ENCODE measurements at places on chromosomes 5 and 9.

- no peak for DNase-seq
Observed at GRCh38 chr9:35906923-35907699, 1.1 kb downstream of the HRCT1 start.

GRCh38 chr5:148830211-148830610 lies 3.8 kb downstream of the ADRB2 start:
- no peak for DNase-seq

DNA sequence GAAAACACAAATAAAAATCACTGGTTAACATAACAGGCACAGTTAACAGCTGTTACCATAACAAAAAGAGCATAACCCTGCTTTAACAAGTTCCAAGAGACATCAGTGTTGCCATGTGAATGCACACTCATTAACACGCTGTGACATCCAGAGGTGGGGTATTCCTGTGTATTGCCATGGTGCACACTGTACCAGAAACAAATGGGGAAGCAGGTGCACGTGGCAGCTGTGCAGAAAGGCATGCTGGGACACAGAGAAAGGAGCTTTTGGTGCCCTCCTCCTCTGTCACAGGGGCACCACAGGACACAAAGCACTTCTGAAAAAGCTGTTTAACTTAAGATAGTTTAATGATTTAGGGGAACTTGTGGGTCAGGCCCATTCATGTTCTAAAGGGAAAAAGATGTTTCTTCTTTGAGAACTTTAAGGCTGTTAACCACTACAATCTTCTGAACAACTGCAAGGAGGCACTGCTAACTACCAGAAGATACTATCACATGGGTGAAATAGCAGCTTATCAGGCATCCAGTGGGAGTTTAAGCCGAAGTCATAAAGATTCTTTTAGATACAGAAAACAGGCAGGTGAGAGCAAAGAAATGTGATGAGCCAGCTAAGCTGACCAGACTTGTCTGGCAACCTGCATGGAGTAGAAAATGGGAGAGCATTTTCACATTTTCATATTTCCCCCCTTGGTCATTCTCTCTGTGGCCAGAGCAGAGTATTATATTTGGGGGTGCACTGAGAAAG lies 56.4 kb upstream of the GOLPH3 start:
- DNase-seq = peak; percentile 34

- no peak for DNase-seq
Observed at GRCh38 chr5:122412966-122413365, 100.9 kb downstream of the SNCAIP start.

- DNase-seq = no peak
Observed at GRCh38 chr5:29462241-29462640, 1731.2 kb upstream of the CDH6 start.

GRCh38 chr9:133812941-133813748 lies 75.0 kb upstream of the SARDH start:
- no peak for DNase-seq

All from GF-D8 (cell line).